Astrocyte (in vitro differentiated cells and primary cell): ENCODE measurements at places on chromosomes 3 and 15.

DNA sequence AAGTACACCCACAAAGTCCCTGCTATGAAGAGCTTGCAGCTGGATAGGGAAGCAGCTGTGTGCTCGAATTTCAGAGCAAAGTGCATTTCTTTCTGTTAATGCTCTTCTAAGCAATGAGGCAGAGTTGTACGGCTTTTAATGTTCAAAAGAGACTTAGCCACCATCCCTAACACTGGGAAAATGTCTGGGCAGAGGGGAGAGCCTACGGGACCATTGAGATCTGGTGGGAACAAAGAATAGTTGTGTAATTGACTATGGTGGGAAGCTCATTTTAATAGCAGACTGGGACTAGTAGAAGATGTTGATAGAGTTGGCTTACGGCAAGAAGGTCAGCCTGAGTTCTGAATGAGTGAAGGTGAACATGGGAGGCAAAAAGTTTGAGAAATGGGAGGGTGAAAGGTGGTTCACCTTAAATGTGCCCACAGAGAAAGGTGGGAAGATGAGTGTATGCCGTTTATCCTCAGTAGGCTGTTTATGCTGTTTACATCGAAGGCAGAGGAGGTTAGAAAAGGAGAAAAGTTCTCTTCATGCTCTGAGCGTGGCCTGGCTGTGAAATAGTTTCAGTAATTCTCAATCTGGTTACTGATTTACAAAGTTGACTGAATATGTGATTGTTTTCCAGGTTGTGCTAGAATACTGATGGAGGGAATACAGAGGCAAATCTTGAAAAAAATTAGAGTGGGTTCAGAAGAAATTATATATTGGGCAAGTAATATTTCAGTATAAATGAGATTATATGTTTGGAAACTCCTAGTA lies 22.9 kb upstream of the UTS2B start:
- no peak for DNase-seq

- no peak for DNase-seq
These were observed 171.1 kb upstream of the ICE2 start for GRCh38 chr15:60649845-60650548.

DNA sequence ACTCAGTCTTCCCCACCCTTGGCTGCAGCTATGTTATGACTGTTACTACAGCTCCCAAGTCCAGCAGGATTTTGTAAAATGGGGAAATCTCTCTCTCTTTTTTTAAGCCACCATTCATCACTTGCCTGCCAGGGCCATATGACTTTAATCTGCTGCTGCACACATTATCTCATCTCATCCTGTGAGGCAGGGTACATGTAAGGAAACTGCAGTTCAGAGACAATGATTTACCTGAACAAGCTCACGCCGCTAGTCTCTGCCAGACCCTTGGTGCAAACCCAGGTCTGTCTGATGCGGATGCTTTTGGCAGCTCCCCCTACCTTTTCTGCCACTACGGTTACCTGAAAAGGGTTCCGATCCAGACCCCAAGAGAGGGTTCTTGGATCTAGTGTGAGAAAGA lies 78.3 kb downstream of the CHRNA7 start:
- DNase-seq, result no peak

- no peak for DNase-seq
These were observed 13.6 kb upstream of the ADAMTS17 start for GRCh38 chr15:100355342-100355741.

DNA sequence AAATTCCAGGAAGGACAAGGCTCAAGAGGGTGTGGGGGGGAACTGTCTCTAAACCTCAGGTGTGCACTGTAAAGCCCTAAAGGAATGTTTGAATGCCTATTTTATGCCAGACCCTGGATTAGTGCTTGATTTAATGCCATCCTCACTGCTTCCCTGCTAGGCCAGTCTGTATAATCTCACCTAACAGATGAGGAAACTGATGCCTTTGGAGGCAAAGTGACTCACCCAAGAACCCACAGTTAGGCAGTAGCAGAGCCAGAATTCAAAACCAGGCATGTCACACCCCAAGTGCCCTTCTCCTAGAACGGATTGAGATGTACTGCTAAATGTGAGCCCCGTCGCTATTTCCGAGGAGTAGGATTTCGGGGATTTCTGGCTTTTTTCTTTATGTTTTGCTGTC lies 7.8 kb downstream of the CAMK1 start:
- no peak for DNase-seq

DNA sequence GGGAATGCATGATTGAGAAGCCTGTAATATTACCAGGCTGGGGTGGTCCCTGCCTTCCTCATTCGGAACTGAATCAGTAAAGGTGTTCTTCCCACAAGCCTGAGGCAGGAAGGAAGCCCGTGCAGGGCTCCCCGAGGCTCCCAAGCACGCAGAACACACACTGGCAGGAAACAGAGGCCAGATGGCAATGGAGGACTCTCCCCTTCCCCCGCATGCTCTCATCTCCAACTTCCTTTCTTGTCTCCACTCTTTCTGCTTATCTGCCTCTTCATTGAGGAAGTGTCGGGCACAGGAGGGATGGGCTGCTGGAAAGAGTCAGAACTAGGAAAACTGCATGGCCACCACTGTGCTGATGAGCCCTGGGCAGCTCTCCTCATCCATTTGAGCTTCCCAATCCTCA lies 123.5 kb downstream of the NUP210 start:
- DNase-seq, result no peak

DNA sequence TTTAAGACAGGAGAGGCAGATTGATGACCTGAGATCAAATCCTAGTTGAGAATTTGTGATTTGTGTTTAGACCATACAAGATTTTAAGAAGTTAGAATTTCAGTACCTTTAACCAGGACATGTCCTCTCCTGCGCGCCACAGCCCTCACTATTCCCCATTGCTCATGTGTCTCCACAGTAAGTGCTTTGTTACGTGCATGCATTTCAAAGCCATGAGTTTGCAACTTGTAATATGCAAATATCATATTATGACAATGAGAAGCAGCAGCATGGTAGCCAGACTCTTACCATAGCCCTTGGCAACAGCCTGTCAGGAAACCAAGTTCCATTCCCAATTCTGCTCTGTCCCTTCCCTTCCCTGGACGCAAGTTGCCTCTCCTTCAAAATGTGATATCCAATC lies 73.3 kb upstream of the ATP13A5 start:
- DNase-seq, result no peak

- DNase-seq, result no peak
These were observed 2.0 kb upstream of the RSL24D1 start for GRCh38 chr15:55198706-55199105.

GRCh38 chr15:74396445-74397238 lies 29.2 kb upstream of the CYP11A1 start:
- DNase-seq, result peak; percentile 87

DNA sequence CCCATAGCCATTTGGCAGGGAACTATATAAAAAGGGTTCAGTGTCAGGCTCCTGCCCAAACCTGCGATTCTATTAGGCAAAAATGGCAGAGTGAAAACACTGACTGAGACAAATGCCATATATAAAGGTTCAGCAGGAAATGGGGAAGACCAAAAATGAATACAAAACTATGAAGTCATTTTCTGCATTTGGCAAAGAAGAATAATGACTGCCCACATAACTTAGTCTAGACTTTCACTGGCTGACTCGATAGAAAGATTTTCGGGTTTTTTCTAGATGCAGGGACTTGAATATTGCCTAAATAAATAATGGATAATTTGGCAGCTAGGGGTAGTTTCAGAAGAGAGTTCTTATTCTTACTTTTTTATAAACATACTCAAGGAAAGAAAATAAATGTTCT lies 178.0 kb downstream of the TPRG1 start:
- peak; percentile 63 for DNase-seq

DNA sequence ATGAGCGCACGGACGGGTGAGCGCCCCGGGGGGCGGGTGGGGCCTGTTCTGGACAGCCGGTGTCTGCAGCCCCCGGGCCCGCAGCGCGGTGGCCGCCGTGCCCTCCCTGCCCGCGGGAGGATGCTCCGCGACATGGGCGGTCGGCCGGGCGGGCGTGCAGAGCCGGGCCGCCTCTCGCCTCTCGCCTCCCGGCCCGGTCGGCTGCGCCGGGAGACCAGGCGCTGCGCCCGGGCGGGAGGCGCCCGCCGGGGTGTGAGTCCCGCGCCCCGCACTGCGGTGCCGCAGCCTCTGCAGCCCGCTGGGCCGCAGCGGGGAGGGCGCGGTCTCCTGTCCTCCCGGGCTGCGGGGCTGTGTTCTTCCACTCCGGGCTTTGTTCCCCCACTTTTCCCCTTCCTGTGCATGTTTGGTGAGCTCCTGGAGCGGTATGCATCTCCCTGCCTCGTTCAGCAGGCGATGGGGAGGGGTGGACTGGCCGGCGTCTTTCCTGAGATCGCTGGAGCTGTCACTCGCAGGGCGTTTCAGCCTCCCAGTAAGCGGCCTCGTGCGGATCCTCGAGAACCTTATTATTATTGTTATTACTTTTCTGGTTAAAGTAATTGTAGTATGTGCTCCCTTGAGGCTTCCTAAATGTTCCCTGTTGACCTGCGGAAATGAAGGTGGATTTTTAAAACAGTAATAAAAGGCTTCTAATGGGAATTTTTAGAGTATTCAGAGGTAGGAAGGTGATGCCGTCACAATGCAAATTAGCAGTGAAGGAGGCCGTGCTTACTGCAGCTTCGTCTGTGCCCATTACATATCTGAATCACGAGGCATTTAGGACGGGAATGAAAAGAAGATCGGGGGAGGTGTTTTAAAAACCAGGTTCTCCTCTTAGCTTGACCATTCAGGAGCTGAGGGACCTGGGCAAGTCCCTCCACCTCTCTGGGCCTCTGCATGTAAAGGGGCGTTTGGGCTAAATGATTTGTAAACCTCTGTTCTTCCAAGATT lies 593 bp downstream of the TMOD2 start:
- DNase-seq, result no peak

GRCh38 chr3:129605203-129605921 lies 1.1 kb downstream of the PLXND1 start:
- peak; percentile 45 for DNase-seq

GRCh38 chr3:43043793-43044192 lies 62.1 kb downstream of the POMGNT2 start:
- DNase-seq, result no peak

- no peak for DNase-seq
These were observed 15.4 kb upstream of the PRKAR2A start for GRCh38 chr3:48863122-48863521.

GRCh38 chr3:134334901-134335280 lies 39.4 kb downstream of the AMOTL2 start:
- no peak for DNase-seq

GRCh38 chr15:66452971-66453580 lies 44.5 kb downstream of the SNAPC5 start:
- DNase-seq, result no peak

- no peak for DNase-seq
These were observed 51.7 kb downstream of the GRIP2 start for GRCh38 chr3:14488286-14489041.

DNA sequence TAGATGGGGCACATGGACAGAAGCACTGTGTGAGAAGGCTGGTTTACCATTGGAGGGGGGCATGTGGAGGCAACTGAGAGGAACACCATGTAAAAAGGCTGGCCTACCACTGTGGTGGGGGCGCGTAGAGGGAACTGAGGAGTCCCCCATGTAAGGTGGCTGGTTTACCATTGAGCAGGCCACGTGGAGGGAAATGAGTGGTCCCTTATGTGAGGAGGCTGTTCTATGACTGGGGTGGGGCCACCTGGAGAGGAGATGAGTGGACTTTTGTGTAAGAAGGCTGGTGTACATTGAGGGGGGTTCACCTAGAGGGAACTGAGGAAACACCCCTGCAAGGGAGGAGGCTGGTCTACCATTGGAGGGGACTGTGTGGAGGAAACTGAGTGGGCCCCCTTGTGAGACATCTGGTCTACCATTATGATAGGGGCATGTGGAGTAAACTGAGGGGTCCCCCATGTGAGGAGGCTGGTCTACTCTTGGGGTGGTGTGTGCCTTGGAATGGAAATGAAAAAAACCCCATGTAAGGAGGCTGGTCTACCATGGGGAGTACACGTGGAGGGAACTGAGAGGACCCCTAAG lies 156.9 kb downstream of the FBLN2 start:
- DNase-seq, result no peak

GRCh38 chr3:55654123-55654760 lies 167.1 kb upstream of the WNT5A start:
- DNase-seq, result no peak

DNA sequence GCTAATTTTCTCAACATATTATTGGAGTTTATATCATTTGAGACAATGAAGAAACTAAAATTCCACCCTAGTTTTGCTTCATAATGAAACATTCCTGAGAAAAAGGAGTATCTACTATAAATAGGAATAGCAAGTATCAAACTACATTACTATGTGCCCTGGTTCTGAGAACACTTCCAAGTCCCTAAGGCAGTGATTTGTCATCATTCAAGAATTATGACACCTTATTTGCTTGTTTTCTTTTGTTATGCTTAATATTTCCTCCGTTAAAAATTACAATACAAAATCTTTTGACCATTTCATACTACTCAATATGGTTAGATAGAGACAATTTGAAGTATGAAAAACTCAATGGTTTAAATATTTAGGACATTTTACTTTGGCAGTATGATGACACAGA lies 707.8 kb upstream of the GOLIM4 start:
- DNase-seq, result peak; percentile 12

GRCh38 chr15:76905855-76906254 lies 715 bp upstream of the SCAPER start:
- DNase-seq, result no peak

- DNase-seq, result no peak
These were observed 9.1 kb downstream of the LIPC start for GRCh38 chr15:58440922-58441321.

DNA sequence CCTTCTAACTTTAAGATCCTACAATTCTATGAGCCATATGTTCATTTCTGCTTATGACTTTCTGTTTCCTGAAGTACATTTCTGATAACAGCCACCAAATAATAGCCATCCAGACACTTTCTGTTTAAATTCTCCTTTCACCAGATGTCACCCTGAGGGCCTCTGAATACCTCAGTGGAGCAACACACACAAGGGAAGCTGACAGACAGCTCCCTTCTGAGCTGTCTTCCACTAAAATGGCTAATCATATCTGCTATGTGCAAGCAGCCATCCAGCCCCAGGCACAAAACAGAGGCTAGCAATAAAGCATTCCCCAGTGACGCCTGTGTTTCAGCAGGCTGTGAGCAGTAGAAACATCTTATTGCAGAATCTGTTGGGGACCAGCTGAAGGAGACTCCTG lies 666.6 kb upstream of the UBE2E2 start:
- no peak for DNase-seq
